SJCRH30 (cell line): ENCODE measurements at places on chromosomes 6 and 20.
A peak's percentile ranks its signal among the peaks of the same experiment; 100 is the strongest.

- DNase-seq = no peak
Measured at GRCh38 chr6:30122515-30122914, 9.6 kb upstream of the TRIM31 start.

- DNase-seq = no peak
Measured at GRCh38 chr6:136250686-136251008, 536 bp upstream of the MTFR2 start.

DNA sequence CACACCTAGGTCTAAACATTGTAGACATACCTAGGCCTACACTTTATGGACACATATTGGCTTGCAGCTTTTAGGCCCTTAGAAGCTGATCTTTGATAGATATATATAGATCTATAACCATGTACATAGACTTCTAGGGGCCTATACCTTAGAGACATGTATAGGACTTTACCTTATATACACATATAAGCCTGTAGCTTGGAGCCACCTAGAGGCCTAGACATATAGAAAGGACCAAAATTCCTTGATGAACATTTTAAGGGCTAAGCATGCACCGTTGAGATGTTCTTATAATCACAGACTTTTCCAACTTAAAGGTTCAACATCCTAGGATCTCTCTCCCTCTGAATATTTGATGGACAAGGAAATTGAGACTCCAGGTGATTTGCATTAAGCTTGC lies 371.7 kb upstream of the SASH1 start:
- peak; percentile 40 for DNase-seq

DNA sequence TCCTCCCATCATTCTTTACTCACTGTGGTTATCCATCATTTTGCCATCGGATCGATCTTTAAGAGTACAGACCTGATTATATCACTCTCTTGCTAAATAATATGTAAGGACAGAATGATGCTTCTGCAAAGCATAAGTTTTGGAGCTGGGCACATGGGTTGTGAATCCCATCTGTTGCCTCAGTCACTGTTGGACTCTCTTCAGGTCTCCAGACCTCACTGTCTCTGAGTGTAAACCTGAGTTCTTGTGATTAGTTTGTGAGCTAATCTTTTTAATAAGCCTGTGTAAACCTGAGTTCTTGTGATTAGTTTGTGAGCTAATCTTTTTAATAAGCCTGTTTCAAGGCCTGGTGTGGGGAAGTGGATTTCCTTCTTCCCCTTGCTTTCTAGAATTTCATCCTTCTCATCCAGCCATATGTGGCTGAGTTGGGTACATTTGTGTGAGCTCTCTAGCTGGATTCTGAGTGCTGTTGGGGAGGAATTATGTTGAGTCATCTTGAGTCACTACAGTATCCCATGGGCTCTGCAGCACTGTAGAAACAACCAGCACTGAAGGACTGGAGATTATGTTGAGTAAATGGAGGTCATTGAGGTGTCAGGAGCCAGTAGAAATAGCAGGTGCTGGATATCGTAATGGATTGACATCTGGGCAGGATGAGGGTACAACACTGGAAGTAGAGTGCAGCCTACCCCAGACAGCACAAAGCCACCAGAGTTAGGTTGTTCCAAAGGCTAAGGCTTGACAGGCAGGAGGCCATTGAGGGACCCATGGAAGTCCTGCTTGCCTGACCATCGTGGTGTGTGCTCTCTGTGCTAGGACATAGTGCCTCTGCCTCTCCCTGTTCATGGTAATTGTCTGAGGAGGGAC lies 52.4 kb downstream of the SCAND1 start:
- peak; percentile 31 for DNase-seq

GRCh38 chr20:59006864-59007664 lies at the start of gene CTSZ:
Gene CTSZ, minus strand, starts transcription at chr20:59007254. Its CDS starts 126 bp downstream, at chr20:59007128.
- no peak for DNase-seq

GRCh38 chr20:11675920-11676629 lies 241.6 kb upstream of the BTBD3 start:
- no peak for DNase-seq

- DNase-seq = no peak
Measured at GRCh38 chr6:104256646-104257045, 603.1 kb downstream of the HACE1 start.
